ENCODE measurements at places on chromosomes 13 and 19. TPM values are rescaled to one million over a fixed set of nuclear protein-coding genes. Genes with fewer than 3 reads are reported as not detected.

ZFP36 gene
- 167 TPM for polyA plus RNA-seq

DNA sequence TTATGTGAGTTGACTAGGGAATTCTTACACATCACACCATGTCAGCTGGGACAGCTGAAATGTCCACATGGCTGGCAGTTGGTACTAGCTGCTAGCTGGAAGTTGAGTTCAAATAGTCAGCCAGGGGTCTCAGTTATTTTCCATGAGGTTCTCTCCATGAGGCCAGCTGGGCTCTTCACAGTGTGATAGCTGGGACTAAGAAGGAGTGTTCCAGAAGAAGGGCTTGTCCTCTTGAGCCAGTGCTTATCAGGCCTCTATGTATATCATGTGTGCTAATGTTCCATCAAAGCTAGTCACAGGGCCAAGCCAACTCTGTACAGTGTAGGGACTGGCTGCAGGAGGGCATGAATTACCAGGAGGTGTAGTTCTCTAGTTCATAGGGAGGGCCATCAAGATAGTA is 11.8 kb downstream of the USPL1 start:
- DNase-seq, result peak; percentile 29
- H3K36me3 ChIP-seq, result peaks cover 12% of the 10 kb centered on the region
- H3K27me3 ChIP-seq, result no peaks in the 10 kb centered on the region

CCL25 gene
- 156 TPM for polyA plus RNA-seq

- DNase-seq, result peak; percentile 29
- peaks cover 9% of the 10 kb centered on the region for H3K27me3 ChIP-seq
- H3K27ac ChIP-seq, result no peak overlapping the region
- no peaks in the 10 kb centered on the region for H3K4me1 ChIP-seq
- no peak overlapping the region for H3K4me3 ChIP-seq
- H3K36me3 ChIP-seq, result no peaks in the 10 kb centered on the region
Observed at GRCh38 chr19:5338656-5339197, 1.9 kb downstream of the PTPRS start.

ACER1 gene
- polyA plus RNA-seq, result not detected

DNA sequence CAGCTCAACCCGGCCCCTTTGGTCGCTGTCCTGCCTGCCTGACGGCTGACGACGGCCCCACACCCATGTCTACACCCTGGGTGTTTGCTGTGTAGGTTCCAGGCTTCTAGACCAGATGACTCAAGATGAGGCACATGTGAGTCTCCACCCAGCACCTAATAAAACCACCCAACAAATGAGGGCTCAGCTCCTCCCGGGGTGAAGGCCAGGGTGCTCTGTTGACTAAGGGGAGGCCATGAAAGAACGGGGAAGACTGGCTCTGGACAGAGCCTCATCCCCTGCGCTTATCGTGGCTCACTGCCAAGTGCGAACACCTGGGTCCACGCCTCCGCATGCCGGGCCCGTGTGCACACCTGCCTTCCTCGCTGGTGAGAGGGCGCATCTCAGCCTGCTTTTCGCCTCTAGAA is 39.6 kb downstream of the COL4A2 start:
- no peak overlapping the region for H3K27ac ChIP-seq
- no peak overlapping the region for H3K4me3 ChIP-seq
- no peaks in the 10 kb centered on the region for H3K27me3 ChIP-seq
- peak; percentile 68 for DNase-seq

GRCh38 chr19:48784527-48784926 is 26.3 kb downstream of the BCAT2 start:
- no peak overlapping the region for H3K27ac ChIP-seq
- H3K4me3 ChIP-seq, result no peak overlapping the region
- peak; percentile 27 for DNase-seq
- no peaks in the 10 kb centered on the region for H3K36me3 ChIP-seq

DNA sequence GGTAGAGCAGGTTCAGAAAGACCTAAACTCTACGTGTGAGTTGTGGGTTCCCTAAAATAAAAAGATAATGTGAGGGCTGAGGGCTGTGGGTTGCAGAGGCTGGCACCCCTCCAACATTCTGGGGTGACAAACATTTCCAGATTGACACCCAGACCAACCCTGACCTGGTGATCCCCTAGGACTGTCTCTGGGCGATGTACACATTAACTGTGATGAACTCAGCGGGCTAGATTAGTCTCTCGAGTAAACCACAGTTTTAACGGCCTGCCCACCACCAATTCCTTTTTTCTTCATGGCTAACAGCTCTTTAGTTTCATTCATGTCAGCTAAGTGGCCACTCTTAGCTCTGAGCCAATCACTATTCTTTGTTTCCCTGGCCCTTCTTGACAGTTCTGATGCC is 24.8 kb downstream of the SIAH3 start:
- no peak overlapping the region for H3K4me3 ChIP-seq
- no peak overlapping the region for H3K27ac ChIP-seq
- no peak for DNase-seq
- no peaks in the 10 kb centered on the region for H3K4me1 ChIP-seq
- H3K27me3 ChIP-seq, result no peaks in the 10 kb centered on the region

IL11 gene
- polyA plus RNA-seq, result 0.67 TPM

DNA sequence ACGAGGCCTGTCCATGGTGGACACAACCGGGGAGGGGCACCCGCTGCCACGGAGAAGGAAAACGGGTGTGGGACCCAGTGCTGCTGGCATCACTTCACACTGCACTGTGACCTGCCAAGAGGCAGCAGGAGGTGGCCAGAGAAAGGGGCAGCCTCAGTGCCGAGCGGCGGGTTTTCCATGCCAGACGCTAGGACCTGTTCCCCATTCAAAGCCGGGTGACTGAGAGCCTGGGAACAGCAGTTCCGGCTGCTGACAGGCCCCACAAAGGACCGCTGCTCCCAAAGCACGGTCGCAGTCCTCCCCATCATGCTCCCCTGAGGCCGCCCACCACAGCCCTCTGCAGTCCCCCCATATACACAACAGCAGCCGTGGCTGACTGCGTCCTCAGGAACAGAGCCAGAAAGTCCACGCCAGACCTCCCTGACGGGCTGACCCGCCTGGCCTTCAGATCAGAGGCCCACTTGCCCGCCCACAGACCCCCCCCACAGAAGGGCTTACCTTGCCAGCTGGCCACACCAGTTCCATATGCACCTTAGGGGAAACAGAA is 5.4 kb downstream of the AKAP8 start:
- DNase-seq, result no peak
- H3K27ac ChIP-seq, result no peak overlapping the region
- peaks cover 5% of the 10 kb centered on the region for H3K36me3 ChIP-seq
- peaks cover 10% of the 10 kb centered on the region for H3K4me1 ChIP-seq

DNA sequence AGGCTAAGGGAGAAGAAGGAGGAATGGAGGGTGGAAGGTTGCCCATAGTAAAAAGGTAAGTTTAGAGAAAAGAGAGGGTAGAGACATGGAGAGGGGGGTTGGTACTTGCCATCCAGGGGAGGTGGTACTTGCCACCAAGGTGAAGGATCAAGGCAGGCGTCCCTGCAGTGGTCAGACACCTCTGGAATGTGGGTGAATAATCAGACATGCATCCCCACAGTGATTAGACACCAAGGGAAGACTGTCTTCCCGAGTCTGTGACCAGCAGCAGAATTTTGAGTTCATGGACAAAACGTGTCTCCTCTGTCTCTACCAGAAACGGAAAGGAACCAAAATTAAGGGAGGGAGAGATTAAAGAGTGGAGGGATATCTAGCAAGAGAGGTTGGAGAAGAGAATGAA is 27.1 kb upstream of the IGFL1 start:
- H3K27me3 ChIP-seq, result no peaks in the 10 kb centered on the region
- DNase-seq, result no peak
- no peaks in the 10 kb centered on the region for H3K36me3 ChIP-seq
- H3K27ac ChIP-seq, result no peak overlapping the region
- no peaks in the 10 kb centered on the region for H3K4me1 ChIP-seq

GRCh38 chr13:37651891-37652290 is 53.3 kb upstream of the POSTN start:
- H3K36me3 ChIP-seq, result no peaks in the 10 kb centered on the region
- H3K4me3 ChIP-seq, result no peak overlapping the region
- no peaks in the 10 kb centered on the region for H3K4me1 ChIP-seq
- H3K27me3 ChIP-seq, result no peaks in the 10 kb centered on the region
- no peak for DNase-seq

STOML3 gene
- not detected for polyA plus RNA-seq

PLIN3 gene
- polyA plus RNA-seq, result 190 TPM

GRCh38 chr13:35693134-35693784 is 216.8 kb upstream of the MAB21L1 start:
- no peak overlapping the region for H3K4me3 ChIP-seq
- no peaks in the 10 kb centered on the region for H3K36me3 ChIP-seq
- DNase-seq, result no peak

DNA sequence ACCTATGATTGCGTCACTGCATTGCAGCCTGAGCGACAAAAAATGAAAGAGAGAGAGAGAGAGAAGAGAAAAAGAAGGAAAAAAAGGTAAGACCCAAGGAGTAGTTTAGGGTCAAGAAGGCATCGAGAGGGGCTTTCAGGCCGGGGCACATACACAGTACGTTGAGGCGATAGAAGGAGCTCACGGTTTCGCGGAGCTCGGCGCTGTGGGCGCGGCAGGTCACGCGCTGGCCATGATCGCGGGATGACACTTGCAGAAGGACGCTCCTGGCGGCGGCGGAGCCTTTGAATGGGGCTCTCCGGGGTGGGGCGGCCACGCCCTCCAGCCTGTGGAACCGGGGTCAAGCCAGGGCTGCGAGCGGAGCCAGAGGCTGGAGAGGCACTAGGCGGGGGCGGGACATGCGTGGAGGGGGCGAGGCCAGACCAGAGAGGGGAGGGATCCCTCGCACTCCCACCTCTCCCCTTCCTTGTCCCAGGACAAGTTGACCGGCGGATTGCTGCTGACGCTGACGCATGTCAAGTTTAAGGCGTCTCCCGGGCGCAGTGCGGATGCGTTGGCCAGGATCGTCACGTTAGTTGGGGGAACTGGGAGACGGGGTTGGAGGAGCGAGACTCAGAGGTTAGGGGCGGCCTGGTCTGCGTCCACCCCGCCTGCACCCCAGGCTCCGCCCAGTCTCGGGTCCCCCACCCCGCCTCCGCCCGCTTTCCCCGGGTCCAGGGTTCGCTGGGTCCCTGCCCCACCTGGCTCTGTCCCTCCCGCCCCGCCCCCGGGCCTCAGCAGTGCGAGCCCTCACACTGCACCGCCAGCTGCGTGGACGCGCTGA is 6.9 kb downstream of the NPHS1 start:
- H3K27me3 ChIP-seq, result peaks cover 14% of the 10 kb centered on the region
- peaks cover 10% of the 10 kb centered on the region for H3K4me1 ChIP-seq
- H3K36me3 ChIP-seq, result no peaks in the 10 kb centered on the region
- DNase-seq, result peak; percentile 84

GRCh38 chr13:23992781-23993679 is 95.7 kb upstream of the C1QTNF9B start:
- H3K4me1 ChIP-seq, result peaks cover 3% of the 10 kb centered on the region
- H3K36me3 ChIP-seq, result no peaks in the 10 kb centered on the region
- no peak overlapping the region for H3K4me3 ChIP-seq

ADGRE3 gene
- not detected for polyA plus RNA-seq

DNA sequence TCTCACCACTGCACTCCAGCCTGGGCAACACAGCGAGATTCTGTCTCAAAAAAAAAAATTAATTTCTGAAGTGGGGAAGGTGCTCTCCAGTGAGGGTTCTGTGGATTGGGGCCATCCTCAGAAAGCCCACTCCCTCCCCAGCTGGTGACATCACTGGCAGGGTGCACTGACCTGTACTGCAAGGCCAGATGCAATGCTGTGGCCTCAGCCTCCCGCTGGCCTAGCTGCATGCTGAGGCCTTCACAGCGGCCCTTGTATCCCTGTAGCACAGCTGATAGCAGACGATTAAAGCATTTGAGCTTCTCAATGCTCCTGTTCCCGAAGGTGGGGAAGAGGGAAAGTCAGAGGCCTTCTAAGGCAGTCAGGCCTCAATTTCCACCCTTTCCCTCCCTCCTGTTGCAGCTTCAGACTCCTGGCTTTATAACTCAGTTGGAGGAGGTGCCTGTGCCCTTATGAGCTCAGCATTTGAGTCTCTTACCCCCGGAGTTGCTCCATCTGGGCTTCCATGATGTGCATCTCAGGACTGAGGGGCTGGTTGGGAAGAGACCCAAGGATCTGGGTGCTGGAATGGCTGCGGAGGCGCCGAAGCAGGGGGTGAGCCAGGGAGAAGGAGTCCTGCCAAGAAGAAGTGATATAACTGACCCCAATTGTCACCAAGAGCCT is 5.3 kb downstream of the USHBP1 start:
- no peaks in the 10 kb centered on the region for H3K4me1 ChIP-seq
- no peaks in the 10 kb centered on the region for H3K27me3 ChIP-seq
- no peaks in the 10 kb centered on the region for H3K36me3 ChIP-seq
- H3K27ac ChIP-seq, result no peak overlapping the region
- no peak overlapping the region for H3K4me3 ChIP-seq
- no peak for DNase-seq

ZNF442 gene
- polyA plus RNA-seq, result 1.0 TPM

- H3K36me3 ChIP-seq, result no peaks in the 10 kb centered on the region
- peaks cover 2% of the 10 kb centered on the region for H3K4me1 ChIP-seq
- no peak overlapping the region for H3K4me3 ChIP-seq
- H3K27ac ChIP-seq, result no peak overlapping the region
- H3K27me3 ChIP-seq, result peaks cover 40% of the 10 kb centered on the region
- no peak for DNase-seq
Observed at GRCh38 chr19:14058182-14059092, 3.4 kb downstream of the PALM3 start.

GRCh38 chr19:50827476-50827875 is 3.9 kb upstream of the KLK1 start:
- no peaks in the 10 kb centered on the region for H3K27me3 ChIP-seq
- H3K4me3 ChIP-seq, result no peak overlapping the region
- no peak for DNase-seq
- peaks cover 12% of the 10 kb centered on the region for H3K4me1 ChIP-seq

CNFN gene
- 5.8 TPM for polyA plus RNA-seq

GRCh38 chr13:87923753-87924152 is 252.6 kb downstream of the SLITRK5 start:
- H3K27ac ChIP-seq, result no peak overlapping the region
- no peaks in the 10 kb centered on the region for H3K27me3 ChIP-seq
- H3K4me1 ChIP-seq, result no peaks in the 10 kb centered on the region

CCDC70 gene
- 0.07 TPM for polyA plus RNA-seq

ITPKC gene
- polyA plus RNA-seq, result 26.4 TPM

- no peaks in the 10 kb centered on the region for H3K36me3 ChIP-seq
- H3K27me3 ChIP-seq, result no peaks in the 10 kb centered on the region
- H3K4me3 ChIP-seq, result no peak overlapping the region
- no peaks in the 10 kb centered on the region for H3K4me1 ChIP-seq
Observed at GRCh38 chr13:50612717-50613116, 230.8 kb downstream of the DLEU7 start.

DNA sequence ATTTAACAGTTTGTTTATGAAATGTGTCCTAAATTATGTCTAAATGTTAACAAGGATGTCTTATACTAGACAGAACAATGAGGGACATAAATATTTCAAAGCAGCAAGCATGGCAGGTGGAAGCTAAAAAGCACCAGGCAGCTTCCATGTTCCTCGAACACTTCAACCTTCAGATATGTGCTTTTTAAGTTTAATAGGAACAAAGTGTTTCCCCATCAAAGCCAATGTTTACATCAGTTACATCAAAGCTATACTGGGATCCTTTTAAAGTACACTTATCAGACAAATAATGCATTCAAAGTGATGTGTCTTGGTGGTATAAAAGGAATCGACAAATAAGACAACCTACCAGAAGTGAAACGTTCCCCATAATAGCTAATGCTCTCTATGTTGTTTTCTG is 2841.1 kb upstream of the PCDH20 start:
- H3K36me3 ChIP-seq, result no peaks in the 10 kb centered on the region
- H3K4me3 ChIP-seq, result no peak overlapping the region
- no peak for DNase-seq
- H3K27ac ChIP-seq, result no peak overlapping the region
- no peaks in the 10 kb centered on the region for H3K4me1 ChIP-seq

TPTE2 gene
- not detected for polyA plus RNA-seq

GRCh38 chr19:30666301-30666803 is 294.2 kb downstream of the ZNF536 start:
- no peaks in the 10 kb centered on the region for H3K4me1 ChIP-seq
- no peaks in the 10 kb centered on the region for H3K36me3 ChIP-seq
- no peaks in the 10 kb centered on the region for H3K27me3 ChIP-seq
- H3K27ac ChIP-seq, result no peak overlapping the region
- DNase-seq, result peak; percentile 30

PGLYRP2 gene
- polyA plus RNA-seq, result not detected
